ENCODE measurements at places on chromosomes 2 and 18.

- DNase-seq, result no peak
These were observed 262.1 kb downstream of the PRKCE start for GRCh38 chr2:45913539-45913938.

DNA sequence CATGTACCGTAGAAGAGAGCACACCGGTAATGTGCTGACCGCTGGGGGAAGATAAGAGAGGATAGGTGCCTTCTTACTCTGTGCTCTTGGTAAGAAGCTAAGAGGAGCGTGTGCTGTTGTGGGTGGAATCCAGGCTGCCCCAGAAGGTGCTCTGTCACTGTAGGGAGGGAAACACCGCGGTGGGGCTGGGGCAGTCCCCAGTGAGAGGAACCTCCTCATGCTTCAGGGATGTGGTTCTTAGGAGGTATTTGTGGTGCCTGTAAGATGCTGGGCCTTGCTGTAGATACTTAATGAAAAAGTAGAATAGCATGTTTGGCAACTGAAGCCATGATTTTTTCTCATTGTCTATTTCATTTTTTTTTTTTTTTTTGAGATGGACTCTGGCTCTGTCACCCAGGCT, 1.1 kb downstream of the COLEC11 start:
- no peak for DNase-seq

GRCh38 chr2:65716698-65717097, 284.3 kb upstream of the SPRED2 start:
- no peak for DNase-seq

DNA sequence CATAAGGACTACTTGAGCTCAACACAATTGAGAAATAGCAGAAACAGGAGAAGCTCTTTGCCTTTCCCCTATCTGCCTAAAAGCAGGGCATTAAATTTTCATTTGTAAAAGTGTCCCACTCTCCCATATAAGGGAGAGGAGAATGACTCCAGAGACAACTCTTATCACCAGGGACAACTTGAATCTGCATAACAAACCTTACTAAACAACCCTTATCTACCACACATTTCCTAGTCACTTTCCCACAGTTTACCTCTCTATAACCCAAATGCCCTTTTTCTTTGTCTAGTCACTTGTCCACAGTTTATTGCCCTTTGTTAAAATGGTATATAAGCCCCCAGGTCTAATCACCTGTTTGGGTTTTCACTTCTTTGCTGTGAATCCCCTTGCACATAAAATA, 37.5 kb upstream of the PPM1B start:
- DNase-seq, result no peak

DNA sequence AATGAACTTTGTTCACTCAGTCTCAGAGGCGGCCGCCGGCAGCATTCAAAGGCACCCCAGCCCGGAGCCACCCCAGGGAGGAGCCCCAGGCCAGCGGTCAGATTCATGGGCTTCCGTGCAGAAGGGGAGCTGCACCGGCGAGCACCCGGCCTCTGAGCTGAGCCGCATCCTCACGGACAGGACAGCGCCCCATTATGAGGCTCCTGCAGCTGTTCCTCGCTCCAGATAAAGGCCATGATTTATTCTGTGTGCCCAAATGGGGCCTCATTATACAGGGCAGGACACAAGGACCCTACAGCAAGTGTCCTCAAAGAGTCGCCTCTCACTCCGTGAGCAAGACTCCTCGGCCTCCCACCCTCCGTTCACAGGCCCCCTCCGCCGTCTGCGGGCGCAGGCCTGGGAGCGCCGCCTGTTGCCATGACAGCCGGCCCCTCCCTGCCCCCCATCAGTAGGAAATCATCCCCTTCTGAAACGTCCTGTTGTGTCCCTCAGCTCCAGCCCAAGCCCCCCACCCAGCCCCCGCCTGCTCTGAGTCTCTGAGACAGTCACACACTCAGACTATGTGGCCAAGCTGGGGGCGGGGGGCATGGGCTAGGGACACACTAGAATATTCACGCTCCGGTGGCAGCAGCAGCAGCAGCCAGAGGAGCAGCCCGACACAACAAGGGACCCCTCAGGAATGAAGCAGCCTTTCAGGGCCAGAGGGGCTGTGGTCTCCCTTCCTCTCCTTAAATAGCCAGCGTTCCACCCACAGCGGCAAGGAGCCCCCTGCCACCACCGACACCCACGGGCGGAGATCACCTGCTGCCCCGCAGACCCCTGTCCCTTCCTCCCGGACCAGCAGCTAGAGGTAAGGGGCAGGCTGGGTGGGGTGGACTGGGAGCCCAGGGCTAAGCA, at the start of gene GPR17:
Gene GPR17 (plus strand): TSS at position 759 of the 897 bp plus-strand sequence. CDS start 4,583 bp downstream, outside the sequence.
- no peak for DNase-seq

DNA sequence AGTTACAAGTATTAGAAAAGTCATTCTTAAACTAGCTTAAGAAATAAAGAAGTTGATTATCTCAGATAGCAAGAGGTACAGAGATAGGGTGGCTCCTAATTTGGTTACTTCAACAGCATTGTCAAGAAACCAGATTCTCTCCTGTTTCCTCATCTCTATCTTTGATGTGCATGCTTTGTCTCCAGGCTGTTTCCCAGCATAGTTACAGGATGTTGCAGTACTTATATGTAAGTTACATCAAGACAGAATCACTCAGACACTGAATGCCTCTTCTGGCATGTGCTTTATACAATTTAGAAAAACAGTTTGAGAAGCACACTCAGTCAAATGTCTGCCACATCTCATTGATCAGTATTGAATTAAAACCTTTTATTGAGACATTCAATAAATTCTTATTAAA, 189.5 kb upstream of the UBE2E3 start:
- no peak for DNase-seq

GRCh38 chr2:204591225-204591624, 46.0 kb downstream of the PARD3B start:
- no peak for DNase-seq

DNA sequence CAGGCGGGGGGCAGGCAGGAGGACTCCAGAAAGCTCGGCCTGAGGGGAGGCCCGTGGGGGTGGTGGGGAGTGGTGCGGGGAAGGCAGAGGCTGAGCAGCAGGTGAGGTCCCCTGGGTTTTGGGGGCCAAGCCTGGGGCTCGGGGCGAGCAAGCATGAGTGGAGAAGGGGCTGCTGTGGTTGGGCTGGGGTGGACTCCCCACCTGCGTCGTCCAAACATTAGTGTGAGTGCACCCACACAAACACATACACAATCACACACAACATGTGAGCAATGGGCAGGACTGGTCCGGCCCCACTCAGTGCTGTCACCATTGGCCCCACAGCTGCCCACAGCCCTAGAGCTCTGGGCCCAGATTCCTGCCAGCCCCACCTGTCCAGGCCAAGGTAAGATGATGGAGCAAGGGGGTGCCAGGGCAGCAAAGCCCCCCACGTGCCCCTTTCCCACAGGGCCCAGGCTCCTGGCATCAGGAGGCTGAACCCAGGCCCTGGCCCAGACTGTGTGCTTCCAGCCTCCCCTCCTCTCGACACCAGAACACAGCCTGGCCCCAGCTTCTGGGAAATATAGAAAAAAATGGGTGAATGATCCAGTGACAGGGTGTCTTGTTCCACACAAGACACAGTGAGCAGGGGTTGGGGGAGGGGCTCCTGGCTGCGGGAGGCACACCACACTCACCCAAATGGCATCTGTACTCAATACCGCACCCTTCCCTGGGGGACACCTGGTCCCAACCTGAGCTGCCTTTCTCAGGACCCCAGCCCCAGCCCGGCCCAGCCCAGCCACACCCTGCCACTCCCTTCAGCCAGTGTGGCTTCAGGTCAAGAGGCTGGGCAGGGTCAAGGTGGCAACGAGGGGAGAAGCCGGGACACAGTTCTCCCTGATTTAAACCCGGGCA, 463 bp upstream of the ALPP start:
- DNase-seq, result no peak

DNA sequence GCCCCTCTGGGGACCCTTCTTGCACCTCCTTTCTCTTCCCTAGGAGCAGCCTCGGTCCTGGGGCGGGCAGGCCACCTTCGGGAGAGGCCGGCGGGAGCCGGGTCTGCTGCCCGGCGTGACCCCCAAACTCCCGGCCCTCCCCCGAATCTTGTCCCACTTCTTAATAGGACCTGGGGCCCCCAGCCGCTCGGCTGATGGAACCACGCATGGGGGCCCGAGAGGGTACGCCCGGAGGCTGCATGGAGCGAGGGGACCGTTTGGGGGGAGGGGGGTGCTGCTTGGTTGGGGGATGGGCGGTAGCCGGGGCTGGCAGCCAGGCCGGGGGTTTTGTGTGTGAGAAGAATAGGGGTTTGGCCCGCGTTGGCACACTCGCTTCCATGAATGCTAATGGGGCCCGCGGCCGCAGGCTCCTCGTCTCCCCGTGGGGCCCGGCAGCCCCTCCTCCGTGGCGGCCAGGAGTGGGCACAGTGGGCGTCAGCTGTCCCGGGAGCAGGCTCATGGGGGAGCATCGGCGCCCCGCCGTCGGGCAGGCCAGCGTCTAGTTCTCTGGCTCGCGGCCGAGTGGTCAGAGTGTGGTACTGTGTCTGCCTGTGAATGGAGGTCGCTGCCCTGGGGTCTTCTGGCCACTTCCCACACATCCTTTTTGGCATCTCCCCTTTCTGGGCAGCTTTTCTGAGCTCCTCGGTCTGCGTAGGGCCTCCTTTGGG, 1.0 kb downstream of the GAREM2 start:
- DNase-seq, result no peak

- DNase-seq, result peak; percentile 73
These were observed 373 bp downstream of the EIPR1 start for GRCh38 chr2:3377279-3377611.

- DNase-seq, result no peak
These were observed 7.8 kb downstream of the IL1F10 start for GRCh38 chr2:113075600-113075999.

GRCh38 chr2:191165176-191165643, 14.4 kb upstream of the STAT4 start:
- DNase-seq, result peak; percentile 42

- DNase-seq, result no peak
These were observed 178.5 kb upstream of the TMEFF2 start for GRCh38 chr2:192373221-192373620.

DNA sequence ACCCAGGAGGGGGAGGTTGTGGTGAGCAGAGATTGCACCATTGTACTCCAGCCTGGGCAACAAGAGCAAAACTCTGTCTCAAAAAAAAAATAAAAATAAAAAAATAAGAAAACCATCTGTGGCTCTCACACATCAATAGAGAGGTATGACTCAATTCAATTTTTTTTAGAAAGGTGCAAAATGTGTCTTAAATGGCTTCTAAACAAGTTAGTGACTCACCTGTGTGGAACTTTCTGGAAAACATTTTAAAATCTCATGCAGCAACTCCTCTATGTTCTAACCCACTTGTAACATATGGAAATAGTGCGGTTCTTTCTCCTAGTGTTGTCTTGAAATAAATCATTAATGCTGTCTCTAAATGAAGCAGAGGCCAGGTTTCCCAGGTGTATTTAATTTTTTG, 10.7 kb upstream of the SULT1C4 start:
- DNase-seq, result no peak

DNA sequence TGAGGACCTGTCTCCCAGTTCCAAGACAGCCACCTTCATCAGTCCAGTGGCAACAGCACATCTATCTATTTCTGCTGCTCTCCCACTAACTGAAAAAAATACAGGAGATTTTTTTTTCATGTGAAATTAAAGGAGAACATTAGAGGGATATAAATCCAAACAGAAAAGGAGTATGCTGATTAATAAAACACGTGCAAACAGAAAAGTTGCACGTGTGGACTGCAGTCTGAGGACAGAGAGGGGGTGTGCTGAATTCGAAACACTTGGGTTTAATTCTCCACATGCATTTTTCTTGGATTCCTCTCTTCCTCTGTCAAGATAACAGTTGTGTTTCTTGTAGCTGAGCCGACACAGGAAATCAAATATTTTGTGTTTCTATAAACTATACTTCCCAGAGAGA, 113.4 kb downstream of the CYRIA start:
- DNase-seq, result no peak

DNA sequence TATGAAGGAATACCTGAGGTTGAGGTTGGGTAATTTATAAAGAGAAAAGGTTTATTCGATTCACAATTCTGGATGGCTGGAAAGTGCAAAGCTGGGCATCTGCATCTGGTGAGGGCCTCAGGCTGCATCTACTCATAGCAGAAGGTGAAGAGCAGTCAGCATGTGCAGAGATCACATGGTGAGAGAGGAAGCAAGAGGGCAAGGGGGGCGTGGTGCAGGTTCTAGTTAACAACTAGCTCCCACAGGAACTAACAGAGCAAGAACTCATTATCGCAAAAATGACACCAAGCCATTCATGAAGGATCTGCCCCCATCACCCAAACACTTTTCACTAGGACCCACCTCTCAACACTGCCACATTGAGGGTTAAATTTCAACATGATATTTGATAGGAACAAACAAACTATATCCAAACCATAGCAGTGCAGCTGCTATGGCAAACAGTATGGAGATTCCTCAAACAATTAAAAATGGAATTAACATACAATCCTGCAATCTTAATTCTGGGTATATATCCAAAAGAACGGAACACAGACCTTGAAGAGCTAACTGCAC, 72.8 kb upstream of the LDLRAD4 start:
- no peak for DNase-seq

GRCh38 chr2:6749962-6750361, 115.7 kb downstream of the CMPK2 start:
- no peak for DNase-seq

DNA sequence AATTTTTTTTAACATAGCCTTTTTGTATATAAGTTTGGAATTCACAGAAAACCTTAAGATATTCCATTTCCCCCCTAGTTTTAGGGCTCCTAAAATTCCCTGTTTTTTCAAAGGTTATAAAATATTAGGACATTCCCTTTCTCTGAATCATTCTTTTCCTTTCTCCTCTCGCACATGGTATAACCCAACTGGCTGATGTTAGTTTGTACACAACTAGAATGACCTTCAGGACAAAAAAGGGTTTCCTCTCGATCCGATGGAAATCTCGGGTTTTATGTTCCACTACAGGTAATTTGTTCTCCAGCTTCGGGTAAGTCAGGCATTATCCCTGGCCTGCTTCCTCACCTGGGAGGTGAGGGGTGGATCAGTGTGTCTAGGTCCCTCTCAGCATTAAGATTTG, 215.1 kb downstream of the LDLRAD4 start:
- DNase-seq, result no peak

GRCh38 chr2:8022908-8023640, 658.8 kb upstream of the ID2 start:
- DNase-seq, result no peak

- DNase-seq, result no peak
These were observed 56.5 kb upstream of the TMEM247 start for GRCh38 chr2:46422717-46423394.
